ENCODE measurements at places on chromosomes 5 and 9. TPM values are rescaled to one million over a fixed set of nuclear protein-coding genes. Genes with fewer than 3 reads are reported as not detected.

DNA sequence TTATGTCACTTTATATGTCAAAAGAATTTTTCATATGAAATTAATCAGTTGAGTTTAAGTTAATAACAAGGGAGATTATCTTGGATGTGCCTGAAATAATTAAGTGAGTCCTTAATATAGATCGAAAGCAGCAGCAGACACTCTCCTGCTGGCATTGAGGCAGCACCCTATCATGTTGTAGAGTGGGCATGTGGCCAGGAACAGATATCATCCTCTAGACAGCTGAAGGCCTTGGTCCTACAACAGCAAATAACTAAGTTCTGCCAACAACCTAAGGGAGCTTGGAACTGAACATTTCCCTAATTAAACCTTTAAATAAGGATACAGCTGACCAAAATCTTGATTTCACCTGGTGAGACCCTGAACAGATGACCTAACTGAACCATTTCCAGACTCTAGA is 25.8 kb upstream of the UGT3A1 start:
- no peaks in the 10 kb centered on the region for H3K4me1 ChIP-seq
- no peak for DNase-seq
- H3K36me3 ChIP-seq, result peaks cover 30% of the 10 kb centered on the region
- no peak overlapping the region for H3K27ac ChIP-seq

DNA sequence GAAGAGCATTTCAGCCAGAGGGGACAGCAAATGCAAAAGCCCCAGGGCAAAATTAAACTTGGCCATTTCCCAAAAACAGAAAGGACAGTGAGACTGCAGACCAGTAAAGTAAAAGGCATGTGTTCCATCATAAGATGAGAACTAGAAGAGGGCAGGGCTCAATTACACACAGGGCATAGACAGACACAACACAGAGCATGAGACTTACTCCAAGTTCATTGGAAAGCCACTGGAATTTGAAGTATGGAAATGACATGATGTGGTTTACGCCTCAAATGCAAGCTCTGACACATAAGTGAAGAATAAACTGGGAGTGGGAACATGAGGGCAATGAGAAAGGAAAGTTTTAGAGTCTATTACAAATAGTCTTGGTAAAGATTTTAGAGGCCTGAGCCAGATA is 446.6 kb upstream of the GRIA1 start:
- no peak overlapping the region for H3K4me3 ChIP-seq
- no peak overlapping the region for H3K27ac ChIP-seq
- DNase-seq, result no peak
- H3K36me3 ChIP-seq, result peaks cover 4% of the 10 kb centered on the region

The SLC36A2 gene
- total RNA-seq, result 0.07 TPM

DNA sequence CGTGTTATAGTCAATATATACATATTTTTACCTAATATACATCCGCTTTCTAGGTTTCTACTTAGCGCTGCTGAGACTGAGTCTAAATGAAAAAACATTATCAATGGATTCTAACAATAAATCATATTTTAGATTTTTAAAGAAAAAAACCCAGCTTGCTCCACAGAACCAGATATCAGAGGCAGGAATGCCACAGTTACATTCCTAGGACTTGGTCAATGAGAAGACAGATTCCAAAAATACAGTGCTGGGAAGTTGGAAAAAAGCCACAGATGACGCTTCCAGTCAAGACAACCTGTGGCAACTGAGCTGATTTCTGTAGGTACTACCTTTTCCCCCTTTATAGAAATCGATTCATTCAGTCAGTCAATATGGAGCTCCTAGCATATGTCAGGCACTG is 577 bp upstream of the CCDC112 start:
- peaks cover 16% of the 10 kb centered on the region for H3K36me3 ChIP-seq
- H3K27ac ChIP-seq, result no peak overlapping the region
- DNase-seq, result no peak
- H3K4me1 ChIP-seq, result no peaks in the 10 kb centered on the region

GRCh38 chr9:104633976-104634520 is 16.0 kb upstream of the OR13C9 start:
- H3K36me3 ChIP-seq, result 0 out of 2 replicates have a peak, but pooled peaks cover 3% of the 10 kb centered on the region
- H3K27ac ChIP-seq, result no peak overlapping the region
- no peak for DNase-seq
- H3K27me3 ChIP-seq, result no peaks in the 10 kb centered on the region
- H3K4me3 ChIP-seq, result no peak overlapping the region
- no peaks in the 10 kb centered on the region for H3K4me1 ChIP-seq

GRCh38 chr5:38596981-38597380 is 40.5 kb upstream of the LIFR start:
- H3K27ac ChIP-seq, result no peak overlapping the region
- H3K4me3 ChIP-seq, result no peak overlapping the region
- H3K36me3 ChIP-seq, result no peaks in the 10 kb centered on the region

- no peak overlapping the region for H3K4me3 ChIP-seq
- H3K27ac ChIP-seq, result no peak overlapping the region
- DNase-seq, result no peak
- no peaks in the 10 kb centered on the region for H3K27me3 ChIP-seq
These were observed 4.1 kb upstream of the MYMK start for GRCh38 chr9:133528876-133529241.

DNA sequence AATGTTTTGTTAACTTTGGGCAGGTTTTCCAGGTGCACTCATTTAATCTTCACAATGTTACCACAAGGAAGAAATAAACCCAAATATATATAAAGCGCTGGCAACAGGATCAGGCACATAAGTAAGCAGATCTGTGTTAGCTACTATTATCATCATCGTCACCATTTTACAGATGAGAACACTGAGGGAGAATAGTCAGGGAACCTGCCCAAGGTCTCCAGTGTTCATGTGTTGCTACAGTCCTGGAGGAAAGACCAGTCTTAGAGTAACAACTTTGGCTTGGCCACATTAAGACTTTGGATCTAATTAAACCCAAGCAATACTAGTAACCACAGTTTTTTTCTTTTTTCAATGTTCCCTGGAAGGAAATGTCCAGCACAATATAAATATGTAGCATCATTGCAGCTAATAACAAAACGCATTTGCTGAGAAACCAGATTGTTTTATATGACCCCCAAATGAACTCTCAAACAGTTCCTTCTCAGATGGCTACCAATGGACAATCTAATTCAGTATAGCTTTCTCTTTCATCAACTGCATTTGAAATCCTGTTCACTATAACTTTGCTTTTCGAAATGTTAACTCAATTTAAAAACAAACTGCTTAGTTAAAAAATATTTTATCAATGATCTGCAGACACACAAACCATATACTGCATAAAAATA is 11.8 kb downstream of the NREP start:
- peaks cover 4% of the 10 kb centered on the region for H3K36me3 ChIP-seq
- no peak overlapping the region for H3K27ac ChIP-seq
- DNase-seq, result no peak
- no peak overlapping the region for H3K4me3 ChIP-seq
- peaks cover 25% of the 10 kb centered on the region for H3K4me1 ChIP-seq
- no peaks in the 10 kb centered on the region for H3K27me3 ChIP-seq

DNA sequence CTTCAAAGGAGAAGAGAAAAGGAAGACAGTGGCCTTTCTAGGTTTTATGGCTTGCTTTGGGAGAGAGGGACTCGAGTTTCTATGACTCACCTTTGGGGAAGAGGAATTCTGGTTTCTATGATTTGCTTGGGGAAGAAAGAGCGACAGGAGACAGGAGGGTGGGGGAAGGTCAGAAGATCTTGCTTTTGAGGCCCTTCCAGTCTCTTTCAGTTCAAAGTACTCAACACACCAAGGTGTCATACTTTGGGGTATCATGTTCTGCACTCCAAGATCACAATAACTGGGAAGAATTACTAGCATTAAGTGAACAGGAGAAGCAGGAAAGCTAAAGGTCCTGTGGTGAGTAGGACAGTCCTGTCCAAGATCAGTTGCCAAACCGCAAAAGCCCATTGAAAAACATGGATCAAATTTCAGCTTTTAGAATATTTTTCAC is 324.5 kb downstream of the ARHGEF28 start:
- H3K27ac ChIP-seq, result no peak overlapping the region
- DNase-seq, result no peak
- H3K36me3 ChIP-seq, result no peaks in the 10 kb centered on the region
- no peaks in the 10 kb centered on the region for H3K27me3 ChIP-seq
- no peak overlapping the region for H3K4me3 ChIP-seq
- no peaks in the 10 kb centered on the region for H3K4me1 ChIP-seq

DNA sequence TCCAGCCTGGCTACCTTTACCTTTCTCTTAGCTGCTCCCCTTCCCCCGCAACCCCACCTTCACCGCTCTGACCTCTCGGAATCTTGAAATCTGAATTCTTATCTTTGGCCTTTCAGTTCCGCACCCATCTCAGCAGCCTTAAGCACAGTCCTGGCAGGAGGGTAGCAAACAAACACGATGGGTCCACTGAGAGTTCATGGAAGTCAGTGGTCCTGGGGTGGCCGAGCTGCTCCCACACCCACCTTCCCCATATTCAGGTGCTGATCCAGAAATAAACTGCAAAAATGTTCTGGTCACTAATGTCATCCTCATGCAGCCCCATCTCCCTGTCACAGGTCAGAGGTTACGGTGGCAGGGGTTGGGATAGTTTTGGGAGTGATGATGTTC is 59.6 kb upstream of the TBC1D2 start:
- H3K36me3 ChIP-seq, result no peaks in the 10 kb centered on the region
- H3K4me1 ChIP-seq, result no peaks in the 10 kb centered on the region
- no peaks in the 10 kb centered on the region for H3K27me3 ChIP-seq
- DNase-seq, result no peak
- no peak overlapping the region for H3K27ac ChIP-seq
- no peak overlapping the region for H3K4me3 ChIP-seq

DNA sequence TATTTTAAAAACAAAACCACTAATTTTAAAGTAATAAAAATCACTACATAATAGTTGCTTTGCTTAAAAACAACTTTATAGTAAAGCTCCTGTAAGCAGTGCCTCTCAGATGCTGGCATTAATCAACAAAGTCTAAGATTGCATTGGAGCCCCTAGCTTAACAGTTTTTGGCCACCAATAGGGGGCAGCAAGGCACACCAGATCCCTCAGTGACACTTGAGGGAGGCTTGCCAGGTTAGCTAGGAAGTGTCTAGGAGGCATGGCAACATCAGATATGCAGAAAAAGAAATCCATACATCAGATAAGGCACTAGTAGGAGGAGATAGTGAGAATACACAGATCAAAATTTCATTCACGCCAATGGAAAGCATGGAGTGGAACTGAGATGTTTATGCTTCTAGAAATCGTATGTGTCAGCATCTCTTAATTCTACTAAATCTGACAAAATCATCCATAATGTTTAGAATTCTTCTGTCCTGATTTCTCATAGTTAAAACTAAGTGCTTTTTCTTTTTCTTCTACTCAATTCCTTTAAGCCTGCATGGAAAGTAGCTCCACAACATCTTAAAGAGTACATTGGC is 73.6 kb upstream of the PAM start:
- H3K4me1 ChIP-seq, result no peaks in the 10 kb centered on the region
- no peak overlapping the region for H3K27ac ChIP-seq
- H3K4me3 ChIP-seq, result no peak overlapping the region
- H3K27me3 ChIP-seq, result no peaks in the 10 kb centered on the region

GRCh38 chr9:35757226-35757891 is 3.3 kb upstream of the MSMP start:
- peak; percentile 70 for DNase-seq
- H3K4me1 ChIP-seq, result no peaks in the 10 kb centered on the region
- peaks cover 26% of the 10 kb centered on the region for H3K36me3 ChIP-seq
- H3K27me3 ChIP-seq, result no peaks in the 10 kb centered on the region
